ENCODE measurements at places on chromosomes 4 and X.

DNA sequence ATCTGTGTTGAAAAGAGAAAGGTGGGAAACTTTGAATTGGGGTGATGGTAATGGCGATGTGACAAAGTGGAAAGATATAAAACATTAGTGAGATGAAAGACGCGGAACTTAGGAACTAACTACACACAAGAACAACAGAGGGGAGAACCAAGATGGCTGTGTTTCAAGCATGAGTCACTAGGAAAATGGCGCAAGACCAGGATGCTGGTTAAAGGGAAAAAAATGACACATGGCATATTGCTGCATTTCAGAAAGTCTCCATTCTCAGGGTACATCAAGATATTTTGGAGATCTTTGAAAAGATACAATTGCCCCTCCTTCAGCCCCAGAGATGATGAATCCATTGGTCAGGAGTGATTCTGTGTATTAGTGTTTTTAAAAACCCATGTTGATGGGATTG is 164.4 kb downstream of the FBXO8 start:
- peak; percentile 70 for DNase-seq

DNA sequence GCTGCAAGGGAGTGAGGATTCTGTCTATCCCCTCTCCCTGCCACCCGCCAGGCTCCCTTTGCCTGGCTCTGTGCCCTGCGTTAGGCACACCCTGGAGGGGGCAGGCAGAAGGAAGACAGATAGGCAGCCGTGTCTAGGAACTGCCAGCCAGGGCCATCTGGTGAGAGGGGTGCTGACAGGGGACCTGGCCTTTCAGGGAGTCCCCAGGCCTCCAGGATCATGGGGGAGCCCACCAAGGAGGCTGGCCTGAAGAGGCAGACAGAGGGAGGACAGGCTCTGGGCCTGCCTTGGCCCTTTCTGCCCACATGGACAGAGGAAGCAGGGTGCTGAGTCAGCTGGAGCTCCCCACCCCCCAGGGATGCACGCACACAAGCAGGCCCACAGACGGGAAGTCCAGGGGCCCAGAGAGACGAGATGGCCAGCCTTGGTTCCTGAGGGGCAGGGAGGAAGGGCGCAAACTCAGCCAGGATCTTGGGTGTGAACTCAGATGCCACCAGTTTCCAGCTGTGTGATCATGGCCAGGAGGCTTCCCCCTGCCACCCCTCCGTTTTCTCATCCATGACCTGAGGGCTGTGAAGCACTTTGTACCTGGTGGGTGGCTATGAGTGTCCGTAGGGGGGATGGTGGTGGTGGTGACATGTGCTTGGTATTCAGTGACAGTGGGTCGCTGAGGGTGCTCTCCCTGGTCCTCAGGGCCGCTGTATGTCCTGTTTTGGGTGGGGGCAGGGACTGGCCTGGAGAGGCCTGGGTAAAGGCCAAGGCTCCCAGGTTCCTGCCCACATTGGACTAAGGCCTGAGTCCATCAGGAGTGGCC is 1.8 kb downstream of the SH3BP2 start:
- DNase-seq = peak; percentile 36

DNA sequence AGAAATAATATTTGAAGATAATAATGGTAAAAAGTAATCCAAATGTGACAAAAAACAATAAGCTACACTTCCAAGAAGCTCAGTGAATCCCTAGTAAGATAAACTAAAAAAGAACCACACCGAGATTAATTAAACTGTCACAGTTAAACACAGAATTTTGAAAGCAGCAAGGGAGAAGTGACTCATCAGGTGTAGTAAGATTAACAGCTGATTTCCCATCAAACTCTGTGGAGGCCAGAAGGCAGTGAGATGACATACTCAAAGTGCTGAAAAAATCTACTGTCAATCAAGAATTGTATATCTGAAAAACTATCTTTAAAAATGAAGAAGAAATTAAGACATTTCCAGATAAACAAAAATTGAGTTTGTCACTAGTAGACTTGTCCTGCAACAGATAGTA is 35.3 kb downstream of the STK32B start:
- DNase-seq = no peak

- DNase-seq = no peak
Observed at GRCh38 chr4:75612306-75612705, 18.0 kb downstream of the CDKL2 start.

GRCh38 chr4:649751-650310 is 24.2 kb downstream of the ATP5ME start:
- DNase-seq = no peak

GRCh38 chrX:21734175-21734574 is 23.7 kb downstream of the SMPX start:
- DNase-seq = no peak

DNA sequence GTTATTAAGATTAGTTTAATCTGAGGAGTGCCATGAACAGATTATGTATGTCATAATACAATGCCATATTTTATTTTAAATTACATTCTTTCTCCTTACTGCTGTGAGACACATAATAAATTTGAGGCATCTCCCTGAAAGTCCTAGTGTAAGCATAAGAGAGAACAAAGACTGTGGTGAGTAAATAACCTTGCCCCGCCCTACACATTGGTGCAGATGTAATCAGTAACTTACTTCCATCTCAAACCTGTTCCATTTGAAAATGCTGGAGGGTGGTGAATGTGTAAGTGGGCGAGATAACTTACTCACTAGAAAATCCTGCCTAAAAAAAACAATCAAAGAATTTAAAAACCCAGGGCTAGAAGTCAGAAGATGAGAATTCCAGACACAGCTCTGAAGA is 338.1 kb upstream of the SLIT2 start:
- no peak for DNase-seq

- no peak for DNase-seq
Observed at GRCh38 chr4:119655111-119655837, 26.7 kb upstream of the PDE5A start.

- no peak for DNase-seq
Observed at GRCh38 chr4:54231768-54232688, 2.9 kb downstream of the PDGFRA start.

All from RKO (cell line).